Activated naive CD4-positive, alpha-beta T cell treated with anti-CD3 and anti-CD28 coated beads for 36 hours (primary cell): ENCODE measurements at places on chromosomes 7 and 10.

DNA sequence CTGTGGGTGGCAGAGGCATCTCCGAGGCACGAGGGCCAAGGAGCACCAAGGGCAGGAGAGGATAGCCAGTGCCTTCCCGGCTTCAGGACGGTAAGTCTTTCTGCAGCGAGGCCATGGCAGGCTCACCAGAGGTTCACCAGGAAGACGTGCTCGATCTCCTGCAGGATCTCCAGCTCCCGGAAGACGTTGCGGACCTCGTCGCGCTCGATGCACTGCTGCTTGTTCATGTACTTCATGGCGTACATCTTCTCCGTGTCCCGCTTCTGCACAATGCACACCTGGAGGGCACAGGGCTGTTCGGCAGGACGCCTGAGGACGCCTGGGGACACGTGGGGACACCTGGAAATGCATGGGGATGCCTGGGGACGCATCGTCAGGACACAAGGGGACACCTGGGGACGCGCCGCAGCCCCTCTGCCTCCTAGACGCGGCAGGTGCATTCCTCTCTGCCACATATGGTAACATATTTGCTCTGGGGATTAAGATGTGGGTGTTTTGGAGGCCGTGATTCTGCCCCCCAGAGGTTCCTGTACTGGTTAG, 41.2 kb downstream of the DPYSL4 start:
- no peak for DNase-seq

GRCh38 chr7:52584041-52584440, 451.4 kb upstream of the POM121L12 start:
- DNase-seq = no peak

DNA sequence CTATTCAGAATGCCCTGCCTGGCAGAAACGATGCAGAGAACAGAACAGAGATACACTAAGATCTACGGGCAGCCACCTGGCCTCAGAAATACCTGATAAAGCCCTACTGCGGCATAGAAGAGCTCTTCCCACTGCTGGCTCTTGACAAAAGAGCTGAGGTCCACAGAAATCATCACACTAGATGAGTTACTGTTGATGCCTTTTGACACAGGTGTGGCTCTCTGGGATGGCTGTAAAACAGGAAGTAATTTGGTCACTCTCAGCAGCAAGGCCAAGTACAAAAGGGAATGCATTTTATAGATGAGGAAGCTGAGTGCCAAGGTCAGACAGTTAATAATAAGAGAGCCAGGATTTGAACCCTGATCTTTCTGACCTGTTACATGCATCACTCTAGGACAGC, 35.0 kb upstream of the ACSL5 start:
- no peak for DNase-seq

- DNase-seq = no peak
These were observed 53.7 kb upstream of the ZNF32 start for GRCh38 chr10:43702213-43702935.

DNA sequence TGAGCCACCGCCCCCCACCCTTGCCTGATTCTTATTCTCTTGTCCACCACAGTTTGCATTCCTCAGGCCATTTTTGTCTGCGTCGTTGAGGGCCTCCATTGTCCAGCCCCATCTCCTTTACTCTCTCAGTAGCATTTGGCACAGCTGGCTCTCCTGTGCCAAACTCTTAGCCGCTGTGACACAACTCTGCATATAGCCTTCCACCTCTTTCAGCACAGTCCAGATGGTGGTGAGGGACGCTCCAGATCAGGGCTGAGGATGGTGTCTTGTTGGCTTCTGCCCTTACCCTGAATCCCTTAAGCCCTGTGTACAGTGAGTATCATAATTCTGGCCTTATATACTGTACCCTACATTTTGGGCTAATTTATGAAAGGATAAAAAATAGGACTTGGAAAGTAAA, 45.6 kb downstream of the BMPR1A start:
- no peak for DNase-seq

GRCh38 chr10:5565205-5565545, 40.4 kb downstream of the CALML3 start:
- DNase-seq = no peak

DNA sequence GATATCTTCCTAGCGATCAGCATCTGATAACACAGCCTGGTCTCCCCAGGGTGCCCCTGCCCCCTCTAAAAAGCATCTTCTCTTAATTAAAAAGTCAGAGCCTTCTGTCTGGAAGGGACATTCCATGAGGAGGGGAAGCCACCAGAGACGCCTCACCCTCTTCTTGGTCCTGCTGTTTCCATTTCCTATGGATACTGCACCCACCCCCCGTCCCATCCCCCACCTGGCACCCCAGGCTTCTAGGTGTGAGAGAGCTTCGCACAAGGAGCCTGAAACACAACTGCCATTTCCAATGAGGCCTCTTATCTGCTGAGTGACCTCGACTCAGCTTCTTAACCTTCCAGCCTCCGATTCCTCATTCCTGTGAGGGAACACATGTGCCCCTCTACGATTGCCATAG, 51.4 kb downstream of the COL13A1 start:
- DNase-seq = no peak

DNA sequence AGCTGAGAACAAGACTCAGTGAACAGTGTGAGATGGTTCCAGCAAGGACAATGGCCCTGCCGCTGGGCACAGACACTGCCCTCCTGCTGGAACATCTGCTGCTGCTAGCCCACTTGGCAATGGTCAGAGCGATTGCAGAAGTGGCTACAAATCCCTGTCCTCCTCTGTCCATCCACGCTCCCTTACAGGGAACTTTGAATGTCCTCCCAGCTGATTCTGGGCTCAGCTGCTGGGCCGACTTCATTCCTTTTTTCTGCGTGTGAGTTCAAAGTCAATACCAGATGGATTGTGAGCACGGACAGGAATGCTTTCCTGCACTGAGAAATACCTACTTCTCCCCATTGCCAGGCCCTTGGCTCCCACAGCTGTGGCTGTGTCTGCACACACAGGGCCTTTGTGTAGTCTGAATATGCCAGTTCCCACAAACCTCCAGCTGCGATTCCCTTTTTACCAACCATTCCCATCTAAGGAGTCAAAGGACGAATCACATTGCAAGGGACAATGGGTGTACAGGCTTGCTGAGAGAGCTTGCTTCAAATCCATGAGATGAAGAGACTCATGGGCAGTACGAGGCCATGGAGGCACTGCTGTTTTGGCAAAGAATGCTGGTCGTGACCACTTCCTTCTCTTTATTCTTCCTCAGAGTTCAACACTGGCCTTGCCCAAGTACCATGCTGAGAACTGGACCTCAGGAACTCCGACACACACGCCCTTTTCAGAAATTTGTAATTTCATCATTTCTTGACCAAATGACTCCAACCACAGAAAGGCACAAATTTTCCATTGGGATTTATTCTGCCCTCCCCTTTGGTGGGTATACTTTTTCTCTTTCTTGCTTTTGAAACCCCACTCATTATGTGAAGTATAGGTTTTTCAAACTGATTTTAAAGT, 44.2 kb downstream of the BPGM start:
- DNase-seq = no peak

DNA sequence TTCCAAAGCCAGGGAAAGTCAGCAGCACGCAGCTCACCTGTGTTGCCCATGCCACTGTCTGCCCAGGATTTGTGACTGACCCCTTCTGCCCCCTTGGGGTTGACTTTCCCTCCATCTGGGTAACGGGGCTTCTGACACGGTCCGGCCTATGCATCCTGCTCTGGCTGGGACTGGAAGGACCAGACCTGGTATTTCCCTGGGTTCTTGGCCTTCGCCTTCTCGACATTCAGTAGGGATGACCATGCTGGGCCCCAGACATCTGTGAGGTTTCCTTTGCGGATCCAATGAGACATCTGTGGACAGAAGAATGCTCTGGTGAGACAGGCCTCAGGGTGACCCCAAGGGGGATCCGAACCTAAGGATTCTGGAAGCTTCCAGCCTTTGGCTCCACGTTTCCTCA, 34.2 kb upstream of the ZNF716 start:
- DNase-seq = no peak

DNA sequence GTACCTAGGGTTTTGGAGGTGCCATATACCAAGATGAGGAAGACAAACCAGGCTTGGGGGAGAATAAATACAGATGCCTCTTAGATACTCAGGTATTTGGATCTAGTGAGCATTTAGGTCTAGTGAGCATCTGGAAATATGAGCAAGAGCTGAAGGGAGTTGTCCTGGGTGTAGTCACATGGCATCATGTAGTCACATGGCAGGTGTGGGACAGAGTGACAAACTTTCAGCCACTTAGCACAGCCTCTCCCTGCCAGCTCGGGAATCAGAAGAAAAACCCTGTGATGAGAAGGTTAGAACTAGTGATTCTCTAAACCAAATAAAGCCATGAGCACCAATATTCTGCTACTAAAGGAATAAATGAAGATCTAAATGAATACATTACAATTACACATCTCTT, 24.3 kb downstream of the RGR start:
- no peak for DNase-seq

DNA sequence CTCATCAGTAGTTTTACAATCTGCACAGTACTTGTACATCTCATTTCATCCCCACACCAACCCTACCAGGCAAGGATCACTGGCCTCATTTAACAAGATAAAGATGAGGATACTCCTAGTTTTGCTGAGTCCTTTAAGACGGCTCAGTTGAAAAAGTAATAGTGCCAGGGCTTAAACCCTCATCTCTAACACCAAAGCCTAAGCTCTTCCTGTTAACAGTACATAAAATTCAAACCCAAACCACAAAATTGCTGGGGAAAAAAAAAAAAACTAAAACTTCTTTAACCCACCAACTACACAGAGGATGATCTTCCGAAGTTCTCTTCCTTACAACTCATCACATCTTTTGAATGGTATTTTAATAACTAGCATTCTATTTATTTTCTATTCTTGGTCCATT, 1.3 kb downstream of the SAR1A start:
- no peak for DNase-seq

DNA sequence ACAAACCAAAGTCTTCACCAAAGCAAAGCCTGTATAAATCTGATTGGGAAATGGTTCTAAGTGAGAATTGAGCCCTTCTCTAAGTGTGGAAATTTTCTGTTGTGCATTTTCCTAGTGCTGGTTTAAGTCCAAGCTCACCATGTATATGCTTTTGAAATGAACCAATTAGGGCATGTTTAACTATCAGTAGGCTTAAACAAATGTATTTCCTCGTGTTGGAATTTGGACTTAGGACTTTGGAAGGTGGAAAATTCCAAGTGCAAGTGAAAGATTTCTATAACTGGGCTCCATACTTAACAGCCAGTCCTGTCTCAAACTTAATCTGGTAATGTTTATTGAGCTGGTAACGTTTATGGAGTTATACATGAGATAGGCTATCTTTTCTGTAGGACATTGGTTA, 28.5 kb downstream of the CCNY start:
- DNase-seq = no peak

DNA sequence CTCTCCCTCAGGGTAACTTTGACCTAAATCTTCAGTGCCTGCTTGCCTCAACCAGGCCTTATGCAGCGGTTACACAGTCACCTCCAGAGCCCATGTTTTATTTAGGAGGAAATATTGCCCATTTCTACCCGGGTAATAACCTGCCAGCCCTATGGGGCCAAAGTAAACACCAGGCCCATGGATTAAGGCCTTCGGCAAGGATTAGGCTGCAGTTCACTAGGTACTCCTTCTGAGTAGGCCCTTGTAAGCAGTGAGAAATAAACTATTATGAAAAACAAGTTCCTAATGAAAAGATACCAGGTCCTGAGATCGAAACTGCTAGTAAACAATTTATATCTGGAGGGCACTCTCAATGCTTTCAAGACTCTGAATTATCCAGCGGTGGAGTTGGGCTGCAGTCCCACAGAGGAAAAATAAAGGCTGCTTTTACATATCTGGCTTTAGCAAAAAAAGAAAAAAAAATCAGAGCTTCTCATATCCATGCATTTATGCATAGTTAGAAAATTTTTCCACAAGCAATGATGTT, 3.7 kb upstream of the HOXA10 start:
- no peak for DNase-seq

DNA sequence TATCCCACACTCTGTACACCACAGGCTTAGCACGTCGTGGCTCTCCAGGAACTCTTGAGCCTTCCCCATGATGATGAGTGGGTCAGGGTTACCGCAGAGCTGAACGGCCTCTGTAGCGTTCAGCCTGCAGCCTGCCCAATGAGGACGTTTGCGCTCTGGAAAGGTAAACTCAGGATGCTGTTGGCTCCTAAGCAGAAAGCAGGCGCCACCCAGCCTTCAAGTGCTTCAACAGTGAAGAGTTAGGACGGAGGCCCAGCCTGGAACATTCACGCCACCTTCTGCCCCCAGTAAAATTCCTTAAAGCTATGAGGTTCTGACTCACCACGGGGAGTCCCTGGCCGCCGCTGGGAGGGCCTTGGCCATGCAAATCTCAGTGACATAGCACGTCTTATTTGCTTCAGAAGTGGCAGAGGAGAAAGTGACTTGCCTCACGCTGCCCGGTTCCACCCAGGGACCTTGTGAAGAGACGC, 161.5 kb upstream of the SH2B2 start:
- peak; percentile 57 for DNase-seq

DNA sequence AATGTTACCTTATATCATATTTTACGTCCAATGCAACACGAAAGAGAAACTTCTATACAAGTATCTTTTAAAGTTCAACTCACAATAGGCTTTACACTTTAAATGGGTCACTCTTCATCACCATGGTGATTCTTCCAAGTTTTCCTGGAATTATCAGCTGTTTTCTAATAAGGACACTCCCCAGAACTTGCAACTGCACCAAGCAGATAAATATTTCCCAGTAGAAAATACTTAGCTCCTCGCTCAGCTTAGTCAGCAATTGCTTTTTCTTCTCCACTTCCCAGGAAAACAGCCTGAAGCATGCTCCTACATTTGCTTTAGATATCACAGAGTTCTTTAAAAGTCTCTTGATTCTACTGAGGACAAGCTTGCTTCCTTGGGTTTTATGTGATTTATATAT, 25.7 kb upstream of the ADD3 start:
- DNase-seq = no peak

GRCh38 chr7:3955751-3956696, 655.0 kb downstream of the SDK1 start:
- DNase-seq = peak; percentile 33

- DNase-seq = no peak
These were observed 27.2 kb downstream of the C10orf71 start for GRCh38 chr10:49325916-49326783.

DNA sequence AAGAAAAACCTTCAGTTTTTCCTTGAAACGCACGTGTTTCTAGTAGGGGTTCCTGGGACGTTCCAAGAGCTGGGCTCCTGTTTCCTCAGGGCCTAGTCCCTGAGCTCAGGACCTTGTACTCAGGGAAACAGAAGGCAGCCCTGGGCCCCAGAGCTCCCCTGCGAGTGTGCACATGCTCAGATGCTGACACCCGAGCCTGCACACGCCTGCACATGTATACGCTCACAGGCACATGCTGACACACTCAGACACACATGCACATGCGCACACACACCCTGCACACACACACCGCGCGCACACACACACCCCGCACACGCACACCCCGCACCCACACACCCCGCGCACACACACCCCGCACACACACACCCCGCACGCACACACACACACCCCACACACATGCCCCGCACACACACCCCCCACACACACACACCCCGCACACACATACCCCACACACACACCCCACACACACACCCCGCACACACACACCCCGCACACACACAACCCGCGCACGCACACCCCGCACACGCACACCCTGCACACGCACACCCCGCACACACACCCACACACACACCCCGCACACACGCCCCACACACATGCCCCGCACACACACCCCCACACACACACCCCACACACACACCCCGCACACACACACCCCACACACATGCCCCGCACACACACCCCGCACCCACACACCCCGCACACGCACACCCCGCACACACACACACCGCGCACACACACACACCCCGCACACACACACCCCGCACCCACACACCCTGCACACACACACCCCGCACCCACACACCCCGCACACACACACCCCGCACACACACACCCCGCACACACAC, 52.2 kb downstream of the CALML3 start:
- DNase-seq = no peak
